NCI-H82 (cell line): ENCODE measurements at places on chromosomes 13 and 19.
A peak's percentile ranks its signal among the peaks of the same experiment; 100 is the strongest.

GRCh38 chr13:20980430-20980829 lies 77.9 kb upstream of the XPO4 start:
- DNase-seq: no peak

DNA sequence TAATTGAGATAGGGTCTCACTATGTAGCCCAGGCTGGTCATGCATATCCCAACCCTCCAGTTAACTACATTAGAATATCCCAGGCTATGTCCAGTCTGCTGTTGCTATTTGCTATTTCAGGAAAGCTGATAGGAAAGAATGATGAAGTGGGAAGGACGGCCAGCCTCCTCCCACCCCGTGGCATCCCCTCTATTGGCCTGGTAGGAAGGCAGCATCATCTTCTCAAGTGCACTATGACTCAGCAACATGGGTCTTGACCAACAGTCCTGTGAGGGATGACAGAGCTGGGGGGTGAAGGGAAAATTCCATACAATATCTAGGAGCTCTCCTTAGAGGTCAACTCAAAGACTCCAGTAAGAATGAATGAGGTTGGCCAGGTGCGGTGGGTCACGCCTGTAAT lies 48.0 kb upstream of the ABCC4 start:
- DNase-seq: no peak

- no peak for DNase-seq
Observed at GRCh38 chr13:30932481-30933353, at the start of gene TEX26. Gene TEX26 (plus strand): TSS chr13:30932656. CDS start chr13:30932716, 60 bp downstream.

GRCh38 chr19:10390652-10391286 lies 10.4 kb upstream of the TYK2 start:
- peak; percentile 79 for DNase-seq

GRCh38 chr19:1356508-1356865 lies 27.2 kb upstream of the NDUFS7 start:
- no peak for DNase-seq

- DNase-seq: no peak
Observed at GRCh38 chr19:46785980-46786235, 2.5 kb downstream of the SLC1A5 start.

- DNase-seq: peak; percentile 68
Observed at GRCh38 chr19:7366701-7367420, 18.1 kb downstream of the ARHGEF18 start.

DNA sequence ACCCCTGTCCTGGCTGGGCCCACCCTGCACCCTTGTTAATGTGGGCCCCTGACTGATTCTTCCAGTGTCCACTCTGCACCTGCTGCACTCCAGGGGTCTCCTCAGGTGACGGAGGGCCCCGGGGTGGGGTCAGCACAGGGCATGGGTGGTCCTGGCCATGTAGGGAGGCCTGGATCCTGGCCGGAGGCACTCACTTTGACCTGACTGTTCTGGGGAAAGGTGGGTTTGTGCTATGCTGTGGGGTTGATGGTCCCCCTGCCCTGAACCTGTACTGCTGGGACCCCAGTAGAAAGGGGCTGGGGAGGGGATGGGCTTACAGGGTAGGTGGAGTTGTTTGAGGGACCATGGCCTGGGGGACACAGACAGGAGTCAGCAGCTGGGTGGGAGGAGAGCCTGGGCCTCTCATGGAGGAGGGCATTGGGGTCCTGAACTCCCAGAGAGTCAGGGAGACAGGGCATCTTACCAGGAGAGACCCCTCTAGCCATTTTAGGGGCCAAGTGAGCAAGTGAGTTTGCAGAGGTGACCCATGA lies 25.8 kb upstream of the CEACAM1 start:
- DNase-seq: no peak

GRCh38 chr19:10780368-10780767 lies 55.6 kb downstream of the TMED1 start:
- DNase-seq: no peak

GRCh38 chr13:31864307-31864706 lies 125.0 kb downstream of the RXFP2 start:
- DNase-seq: no peak

DNA sequence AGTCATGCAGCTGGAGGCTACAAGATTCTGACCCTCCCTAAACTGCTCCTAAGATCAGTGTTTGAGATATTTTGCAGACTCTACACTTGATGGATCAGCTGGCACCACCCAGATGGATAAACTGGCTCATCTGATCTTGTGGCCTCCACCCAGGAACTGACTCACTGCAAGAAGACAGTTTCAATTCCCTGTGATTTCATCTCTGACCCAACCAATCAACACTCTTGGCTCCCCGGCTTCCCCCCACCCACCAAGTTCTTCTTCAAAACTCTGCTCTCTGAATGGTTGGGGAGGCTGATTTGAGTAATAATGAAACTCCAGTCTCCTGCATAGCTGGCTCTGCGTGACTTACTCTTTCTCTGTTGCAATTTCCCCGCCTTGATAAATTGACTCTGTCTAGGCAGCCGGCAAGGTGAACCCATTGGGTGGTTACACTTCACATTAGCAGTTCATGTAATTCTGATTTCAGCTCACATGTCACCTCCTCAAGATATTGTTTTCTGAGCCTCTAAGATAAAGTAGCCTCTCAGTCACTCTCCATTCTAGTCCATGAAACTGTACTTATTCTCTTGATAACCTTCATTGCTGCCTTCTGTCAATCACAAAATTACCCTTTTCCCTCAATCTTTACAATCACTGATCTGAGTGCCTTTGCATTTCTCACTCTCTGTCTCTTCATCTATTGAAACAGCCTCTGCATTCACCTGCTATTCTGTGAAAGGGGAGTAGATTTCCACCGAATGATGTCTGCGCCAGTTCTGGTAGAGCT lies 9.9 kb upstream of the FPR3 start:
- no peak for DNase-seq

DNA sequence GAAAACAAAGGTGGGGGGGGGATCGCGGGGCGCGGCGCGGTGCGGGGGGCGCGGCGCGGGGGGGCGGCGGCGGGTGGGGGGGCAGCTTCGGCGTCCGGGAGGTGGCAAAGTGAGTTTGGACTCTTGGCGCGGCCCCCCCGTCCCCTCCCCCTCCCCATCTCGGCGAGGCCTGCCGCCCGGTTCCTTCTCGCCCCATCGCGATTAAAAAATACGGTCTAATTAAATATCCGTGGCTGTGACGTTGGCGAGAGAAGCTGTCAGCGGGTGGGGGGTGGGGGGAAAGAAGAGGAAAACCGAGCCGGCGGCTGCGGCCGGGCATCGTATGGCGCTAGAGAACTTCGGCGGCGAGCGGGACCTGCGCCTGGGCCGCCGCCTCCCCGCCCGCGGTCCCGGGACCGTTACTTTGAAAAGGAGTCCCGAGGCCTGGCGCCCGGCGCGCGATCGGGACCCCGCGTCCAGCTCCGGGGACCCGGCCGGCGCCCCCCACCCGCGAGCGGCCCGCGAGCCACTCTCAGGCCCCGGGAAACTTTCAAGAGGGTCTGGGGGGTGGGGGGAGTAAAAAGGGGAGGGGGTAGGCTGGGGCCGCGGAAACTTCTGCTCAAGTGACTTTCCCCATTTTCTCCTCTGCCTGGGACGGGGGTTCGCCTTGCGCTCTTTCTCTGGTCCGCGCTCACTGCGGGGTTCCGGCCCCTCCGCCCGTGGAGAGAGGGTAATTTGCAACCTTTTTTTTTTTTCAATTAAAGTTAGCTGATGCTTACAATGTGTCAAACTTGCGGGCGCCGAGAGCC lies 146.3 kb upstream of the ZNF536 start:
- peak; percentile 43 for DNase-seq

GRCh38 chr19:46659151-46660007 lies 1.6 kb downstream of the DACT3 start:
- DNase-seq: peak; percentile 66

- no peak for DNase-seq
Observed at GRCh38 chr13:111423168-111423785, 102.8 kb downstream of the TEX29 start.

DNA sequence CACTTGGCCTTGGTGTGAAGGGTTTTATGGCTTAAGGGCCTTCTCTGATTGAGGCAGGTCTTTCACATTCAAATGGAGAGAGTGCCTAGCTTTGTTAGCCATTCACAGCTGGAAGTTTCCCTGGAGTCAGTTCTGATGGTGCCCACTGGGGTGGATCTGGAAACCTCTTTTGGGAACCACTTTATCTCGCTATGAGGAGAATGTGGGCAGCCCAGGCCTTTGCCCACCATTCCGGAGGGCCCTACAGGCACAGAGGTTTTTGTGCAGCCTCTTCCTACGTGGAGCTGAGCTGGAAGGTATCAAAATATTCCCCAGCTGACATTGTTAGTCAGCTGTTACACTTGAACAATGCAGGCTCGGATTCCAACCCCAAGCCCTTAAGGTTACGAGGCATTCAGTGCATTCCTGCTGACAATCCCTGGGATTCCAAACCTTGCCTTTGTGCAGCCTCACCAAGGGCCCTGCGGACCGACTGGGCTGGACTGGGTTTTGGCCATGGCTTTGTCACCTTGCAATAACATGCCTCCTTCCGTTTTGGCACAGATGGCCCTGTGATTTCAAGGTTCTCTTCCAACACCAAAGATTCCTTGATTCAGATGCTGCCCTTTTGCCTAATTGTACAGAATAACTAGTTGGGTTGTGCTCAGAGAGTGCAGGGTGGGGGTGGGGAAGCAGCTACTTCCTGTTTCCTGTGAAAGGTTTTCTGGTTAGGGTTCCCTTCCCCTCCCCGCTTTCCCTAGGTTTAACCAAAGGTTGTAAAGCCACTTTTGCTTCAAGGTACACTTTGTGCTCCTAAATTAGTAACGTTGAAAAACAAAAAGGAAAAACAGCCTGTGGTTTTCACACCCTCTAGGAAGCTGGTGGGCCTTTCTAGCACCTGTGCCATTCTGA lies 27.0 kb downstream of the SAE1 start:
- no peak for DNase-seq

GRCh38 chr19:3125900-3126524 lies 9.8 kb upstream of the GNA15 start:
- DNase-seq: peak; percentile 74

DNA sequence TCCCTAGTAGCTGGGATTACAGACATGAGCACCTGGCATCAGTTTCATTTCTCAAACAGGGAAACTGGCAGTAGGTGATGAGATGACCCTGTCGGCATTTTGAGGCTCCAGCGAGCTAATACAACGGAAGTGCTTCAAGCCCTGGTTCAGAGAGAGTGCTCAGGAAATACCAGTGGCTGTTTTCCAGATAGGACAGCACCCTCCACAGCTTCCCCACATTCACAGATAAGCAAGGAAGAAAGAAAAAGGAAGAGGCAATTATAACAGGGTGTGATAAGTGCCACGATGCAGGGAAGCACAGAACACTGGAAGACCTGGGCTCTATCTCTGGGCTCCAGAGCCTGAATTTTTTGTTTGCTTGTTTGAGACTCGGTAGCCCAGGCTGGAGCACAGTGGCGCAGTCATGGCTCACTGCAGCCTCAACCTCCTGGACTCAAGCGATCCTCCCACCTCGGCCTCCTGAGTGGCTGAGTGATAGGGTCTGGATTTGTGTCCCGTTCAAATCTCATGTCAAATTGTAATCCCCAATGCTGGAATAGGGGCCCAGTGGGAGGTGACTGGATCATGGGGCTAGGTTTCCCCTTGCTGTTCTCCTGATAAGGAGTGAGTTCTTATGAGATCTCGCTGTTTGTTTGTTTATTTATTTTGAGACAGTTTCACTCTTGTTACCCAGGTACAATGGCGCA lies 43.5 kb downstream of the PIN1 start:
- DNase-seq: no peak

DNA sequence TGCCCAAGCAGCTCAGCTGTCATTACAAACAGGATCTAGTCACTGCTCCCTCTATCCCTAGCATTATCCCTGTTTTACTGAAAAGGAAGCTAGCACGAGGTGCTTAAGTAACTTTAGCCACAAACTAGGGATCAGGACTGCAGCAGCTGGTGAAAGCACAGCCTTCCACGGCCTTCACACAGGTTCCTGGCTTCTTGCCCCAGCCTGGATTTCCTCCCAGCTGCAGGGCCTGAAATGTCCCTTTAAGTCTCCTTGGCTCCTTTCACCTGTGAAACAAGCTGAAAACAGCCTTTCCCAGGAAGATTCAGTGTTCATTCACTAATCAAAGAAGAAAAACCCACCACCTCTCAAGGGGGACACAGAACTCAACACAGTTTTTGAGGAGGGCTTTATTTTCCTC lies 754.5 kb downstream of the DIAPH3 start:
- DNase-seq: peak; percentile 98

DNA sequence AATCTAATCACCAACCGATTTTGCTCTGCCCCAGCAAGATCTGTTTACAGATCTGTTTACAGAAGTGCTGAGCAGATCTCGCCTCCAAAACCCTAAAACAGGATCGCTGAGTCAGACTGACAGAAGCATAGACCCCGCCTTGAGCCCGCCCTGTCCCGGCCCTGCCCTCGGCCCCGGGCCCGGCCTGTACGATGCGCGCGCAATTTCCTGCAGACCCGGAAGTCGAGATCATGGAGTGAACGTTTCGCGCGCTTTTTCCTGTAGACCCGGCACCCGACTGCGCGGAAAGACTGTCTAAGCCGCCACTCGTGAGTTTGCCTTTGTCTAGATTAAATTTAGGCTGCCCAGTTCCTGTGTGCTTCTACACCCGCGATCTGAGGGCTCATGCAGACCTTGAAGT lies at the start of gene ZNF534:
Gene ZNF534 (plus strand): TSS at position 212 of the 400 bp plus-strand sequence. CDS start 2,327 bp downstream, outside the sequence.
- no peak for DNase-seq

- peak; percentile 70 for DNase-seq
Observed at GRCh38 chr19:45901912-45902650, at the start of gene MYPOP. Gene MYPOP (minus strand): TSS chr19:45902613. CDS start chr19:45901773, 840 bp downstream.

GRCh38 chr13:81199956-81200355 lies 859.0 kb upstream of the SPRY2 start:
- DNase-seq: no peak

GRCh38 chr19:19372656-19373416 lies 32.6 kb upstream of the GATAD2A start:
- DNase-seq: peak; percentile 60

DNA sequence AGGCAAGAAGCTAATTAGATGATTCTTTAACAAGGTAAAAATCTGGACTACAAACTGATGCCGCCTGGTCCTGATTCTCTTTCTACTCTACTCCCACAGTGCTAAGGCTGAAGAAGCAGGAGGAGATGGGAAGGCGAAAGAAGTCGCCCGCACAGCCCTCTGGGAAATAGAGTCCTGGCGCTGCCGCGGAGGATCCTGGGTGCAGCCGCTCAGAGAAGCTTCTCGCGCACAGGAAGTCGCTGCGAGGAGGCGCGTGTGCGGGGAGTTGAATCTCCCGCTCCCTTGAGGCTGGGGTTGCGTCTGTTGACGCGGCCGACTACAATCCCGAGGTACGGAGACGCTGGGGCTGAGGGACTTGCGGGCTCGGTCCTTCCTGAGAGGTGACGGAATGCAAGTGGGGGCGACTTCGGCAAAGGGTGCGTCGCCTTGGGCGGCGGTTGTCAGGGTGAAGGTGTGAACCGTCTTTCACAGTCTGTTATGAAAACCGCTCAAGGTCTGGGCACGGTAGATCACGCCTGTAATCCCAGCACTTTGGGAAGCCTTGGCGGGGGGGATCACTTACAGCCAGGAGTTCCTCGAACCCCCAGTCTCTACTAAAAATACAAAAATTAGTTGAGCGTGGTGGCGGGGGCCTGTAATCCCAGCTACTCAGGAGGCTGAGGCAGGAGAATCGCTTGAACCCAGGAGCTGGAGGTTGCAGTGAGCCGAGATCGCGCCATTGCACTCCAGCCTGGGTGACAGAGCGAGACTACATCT lies at the start of gene ZNF473:
Gene ZNF473 (plus strand): TSS at position 212 of the 756 bp plus-strand sequence. CDS start 5,078 bp downstream, outside the sequence.
- DNase-seq: peak; percentile 99
